ENCODE measurements at places on chromosomes 11 and 22. TPM values are rescaled to one million over a fixed set of nuclear protein-coding genes. Genes with fewer than 3 reads are reported as not detected.

DNA sequence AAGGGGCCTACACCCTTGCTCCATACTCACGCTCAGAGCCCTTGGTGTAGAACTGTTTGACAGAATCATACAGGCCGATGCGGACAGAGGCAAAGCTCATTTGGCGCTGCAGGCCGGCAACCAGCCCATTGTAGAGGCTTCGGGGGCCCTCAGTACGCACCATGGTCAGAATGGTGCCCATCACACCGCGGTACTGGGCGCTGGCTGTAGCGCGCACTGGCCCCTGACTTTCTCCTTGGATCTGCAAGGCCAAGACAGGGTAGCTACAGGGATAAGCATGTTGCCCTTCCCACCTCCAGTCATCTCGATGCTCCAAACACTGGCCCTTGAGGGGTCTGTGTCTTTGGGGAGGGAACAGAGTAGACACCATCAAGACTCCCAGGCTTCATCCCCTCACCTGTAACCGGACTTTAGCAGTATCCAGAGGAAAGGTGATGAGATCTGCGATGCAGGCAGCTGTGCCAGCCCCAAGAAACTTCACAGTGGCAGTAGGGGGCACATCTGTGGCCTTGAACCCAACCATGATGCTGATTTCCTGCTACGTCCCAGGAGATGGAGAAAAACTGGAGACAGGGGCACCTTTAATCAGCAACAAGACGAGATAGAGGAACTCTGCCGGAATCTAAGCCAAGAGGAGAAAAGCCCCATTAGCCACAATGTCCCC, 4.7 kb downstream of the UCP2 start:
- no peak overlapping the region for H3K4me3 ChIP-seq
- peaks cover 13% of the 10 kb centered on the region for H3K4me1 ChIP-seq
- no peak overlapping the region for H3K27ac ChIP-seq
- peaks cover 9% of the 10 kb centered on the region for H3K36me3 ChIP-seq

DNA sequence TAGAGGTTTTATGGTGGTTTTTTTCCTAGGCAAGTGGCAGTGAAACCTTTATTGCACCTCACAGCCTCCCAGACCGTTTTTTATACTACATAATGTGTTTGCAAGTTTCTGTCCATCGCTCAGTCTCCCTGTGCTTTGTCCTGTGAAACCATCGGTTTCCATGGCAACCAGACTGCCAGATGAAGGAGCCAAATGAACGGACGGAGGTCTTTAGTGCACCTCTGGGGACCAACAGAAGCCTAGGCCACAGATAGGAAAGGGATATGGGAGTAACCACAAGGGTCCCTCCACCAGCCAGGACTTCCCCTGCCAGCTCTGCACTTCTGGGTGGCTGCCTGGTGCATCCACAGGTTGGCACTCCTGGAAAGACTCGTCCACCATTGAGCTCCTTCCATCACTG, 165.0 kb downstream of the CHST1 start:
- no peaks in the 10 kb centered on the region for H3K4me1 ChIP-seq
- no peak overlapping the region for H3K27ac ChIP-seq
- peaks cover 20% of the 10 kb centered on the region for H3K27me3 ChIP-seq
- no peak overlapping the region for H3K4me3 ChIP-seq
- H3K36me3 ChIP-seq: no peaks in the 10 kb centered on the region

- H3K27ac ChIP-seq: no peak overlapping the region
- no peaks in the 10 kb centered on the region for H3K27me3 ChIP-seq
- peaks cover 2% of the 10 kb centered on the region for H3K36me3 ChIP-seq
- no peak for DNase-seq
These were observed 50.9 kb downstream of the ARFGAP3 start for GRCh38 chr22:42805998-42806830.

GRCh38 chr22:23060612-23061400, 9.5 kb upstream of the GNAZ start:
- H3K4me3 ChIP-seq: no peak overlapping the region
- DNase-seq: no peak
- H3K27me3 ChIP-seq: no peaks in the 10 kb centered on the region

DNA sequence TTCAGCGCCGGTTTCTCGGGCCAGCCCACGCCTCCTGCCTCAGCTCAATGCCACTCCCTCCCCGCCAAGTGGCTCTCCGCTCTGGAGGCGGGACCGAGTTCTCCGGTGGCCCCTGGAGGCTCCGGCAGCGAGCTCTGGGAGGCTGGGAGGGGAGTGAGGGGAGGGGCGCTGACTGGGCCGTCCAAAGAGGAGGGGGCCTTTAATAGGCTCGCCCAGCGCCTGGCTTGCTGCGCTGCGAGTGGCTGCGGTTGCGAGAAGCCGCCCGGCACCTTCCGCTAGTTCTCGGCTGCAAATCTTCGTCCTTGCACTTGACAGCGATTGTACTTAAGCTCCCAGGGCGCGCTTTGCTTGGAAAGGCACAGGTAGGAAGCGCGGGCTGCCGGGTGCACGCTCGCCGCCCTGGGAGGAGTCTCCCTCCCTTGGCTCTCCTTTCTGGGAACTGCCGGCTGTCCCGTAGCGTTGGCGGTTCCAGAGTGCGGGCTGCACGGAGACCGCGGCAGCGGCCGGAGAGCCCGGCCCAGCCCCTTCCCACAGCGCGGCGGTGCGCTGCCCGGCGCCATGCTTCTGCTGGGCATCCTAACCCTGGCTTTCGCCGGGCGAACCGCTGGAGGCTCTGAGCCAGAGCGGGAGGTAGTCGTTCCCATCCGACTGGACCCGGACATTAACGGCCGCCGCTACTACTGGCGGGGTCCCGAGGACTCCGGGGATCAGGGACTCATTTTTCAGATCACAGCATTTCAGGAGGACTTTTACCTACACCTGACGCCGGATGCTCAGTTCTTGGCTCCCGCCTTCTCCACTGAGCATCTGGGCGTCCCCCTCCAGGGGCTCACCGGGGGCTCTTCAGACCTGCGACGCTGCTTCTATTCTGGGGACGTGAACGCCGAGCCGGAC, at the start of gene ADAMTS15:
TSS of gene ADAMTS15 (plus strand) at position 230 of the 894 bp plus-strand sequence. CDS start at position 559, 329 bp downstream.
- H3K4me3 ChIP-seq: peak within 1 kb of the TSS; percentile 89
- DNase-seq: no peak
- no peaks in the 10 kb centered on the region for H3K36me3 ChIP-seq
- H3K4me1 ChIP-seq: peaks cover 16% of the 10 kb centered on the region
- no peaks in the 10 kb centered on the region for H3K27me3 ChIP-seq
- H3K27ac ChIP-seq: peak within 1 kb of the TSS; percentile 67

DNA sequence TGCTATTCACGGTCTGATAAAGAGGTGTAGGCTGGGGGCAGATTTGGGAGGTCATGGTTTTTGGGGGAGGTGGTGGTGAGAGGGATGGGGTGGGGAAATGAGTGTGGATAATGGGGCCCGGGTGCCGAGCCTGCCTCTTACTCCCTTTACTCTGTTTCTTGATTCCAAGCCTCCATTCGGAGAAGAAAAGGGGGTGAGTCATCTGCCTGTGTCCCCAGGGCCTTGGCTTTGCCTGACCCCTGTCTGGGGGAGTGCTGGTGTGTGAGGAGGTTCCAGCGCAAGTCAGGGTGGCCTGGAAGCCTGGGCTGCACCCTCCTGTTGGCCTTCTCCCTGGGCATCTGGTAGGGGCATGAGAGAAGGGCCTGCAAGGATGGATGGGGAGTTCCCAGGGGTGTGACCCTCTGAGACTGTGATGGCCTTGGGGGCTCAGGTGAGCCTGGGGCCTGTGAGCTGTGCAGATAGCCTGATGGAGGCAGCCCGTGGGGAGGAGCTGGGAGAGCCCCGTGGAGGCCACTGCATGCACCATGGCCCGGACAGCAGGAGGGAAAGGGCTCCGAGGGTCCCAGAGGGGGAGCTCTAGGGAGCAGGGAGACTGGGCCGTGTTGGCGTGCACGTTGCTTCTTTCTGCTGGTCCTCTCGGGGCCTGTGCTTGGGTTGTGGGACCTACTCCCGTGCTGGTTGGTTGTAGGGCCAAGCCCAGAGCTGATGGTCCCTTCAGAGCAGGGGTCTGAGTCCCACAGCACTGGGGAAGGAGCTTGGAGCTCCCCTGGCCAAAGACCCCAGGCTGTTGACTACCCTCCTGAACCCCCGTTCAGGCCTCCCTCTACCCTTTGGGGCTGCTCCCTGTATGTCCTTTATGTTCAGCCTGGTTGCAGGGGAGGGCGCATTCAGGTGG, 26.3 kb upstream of the ACR start:
- H3K4me3 ChIP-seq: no peak overlapping the region
- no peaks in the 10 kb centered on the region for H3K27me3 ChIP-seq
- H3K36me3 ChIP-seq: no peaks in the 10 kb centered on the region
- no peak overlapping the region for H3K27ac ChIP-seq
- H3K4me1 ChIP-seq: no peaks in the 10 kb centered on the region

- H3K4me3 ChIP-seq: no peak overlapping the region
- H3K36me3 ChIP-seq: no peaks in the 10 kb centered on the region
- no peaks in the 10 kb centered on the region for H3K27me3 ChIP-seq
- no peak for DNase-seq
- no peak overlapping the region for H3K27ac ChIP-seq
These were observed 9.2 kb downstream of the APOA4 start for GRCh38 chr11:116813781-116814471.

DNA sequence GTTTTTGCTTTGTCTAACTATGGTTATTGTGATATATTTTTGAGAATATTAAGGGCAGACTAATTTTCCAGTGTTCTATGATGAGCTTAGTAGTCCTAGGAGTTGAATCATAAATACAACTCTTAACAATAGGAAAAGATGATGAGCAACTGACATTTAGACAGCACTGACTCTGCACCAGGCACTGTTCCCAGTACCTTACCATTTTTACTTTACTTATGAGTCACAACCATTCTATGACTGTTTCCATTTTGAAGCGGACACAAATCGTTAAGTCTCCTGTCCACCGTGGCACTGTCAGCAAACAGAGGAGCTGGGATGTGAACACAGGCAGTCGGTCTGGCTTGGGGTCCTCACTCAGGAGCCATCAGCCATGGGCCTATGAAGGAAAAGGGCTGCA, 3.4 kb upstream of the SCGB2A2 start:
- no peaks in the 10 kb centered on the region for H3K36me3 ChIP-seq
- H3K4me3 ChIP-seq: no peak overlapping the region
- no peaks in the 10 kb centered on the region for H3K27me3 ChIP-seq
- no peak overlapping the region for H3K27ac ChIP-seq
- peak; percentile 53 for DNase-seq
- H3K4me1 ChIP-seq: no peaks in the 10 kb centered on the region

GRCh38 chr11:19541521-19542049, 171.1 kb upstream of the NAV2 start:
- no peaks in the 10 kb centered on the region for H3K4me1 ChIP-seq
- DNase-seq: no peak
- peaks cover 15% of the 10 kb centered on the region for H3K27me3 ChIP-seq

GRCh38 chr11:96393753-96394348, 4.0 kb downstream of the JRKL start:
- DNase-seq: peak; percentile 25
- no peaks in the 10 kb centered on the region for H3K27me3 ChIP-seq
- H3K4me3 ChIP-seq: no peak overlapping the region

- H3K27me3 ChIP-seq: no peaks in the 10 kb centered on the region
- H3K4me1 ChIP-seq: peaks cover 9% of the 10 kb centered on the region
- no peak overlapping the region for H3K27ac ChIP-seq
- no peaks in the 10 kb centered on the region for H3K36me3 ChIP-seq
These were observed 48.3 kb downstream of the FAM83F start for GRCh38 chr22:40043081-40043480.

DNA sequence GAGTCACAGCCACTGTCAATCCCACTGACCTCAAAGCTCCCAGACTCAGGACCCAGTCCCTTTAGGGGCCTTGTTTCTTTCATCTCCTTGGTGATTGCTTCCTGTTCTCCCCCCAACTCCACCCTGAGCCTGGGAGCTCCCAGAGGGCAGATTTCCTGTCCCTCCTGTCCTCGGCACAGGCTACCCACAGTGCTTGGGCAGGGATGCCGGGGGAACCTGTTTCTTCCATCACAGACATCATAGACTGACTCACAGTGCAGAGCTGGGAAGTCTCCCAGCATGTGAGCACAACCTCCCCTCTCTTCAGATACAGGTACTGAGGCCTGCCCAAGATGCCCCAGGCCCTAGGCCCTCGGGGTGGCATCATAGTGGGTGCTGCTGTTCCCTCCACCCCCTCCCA, 16.6 kb downstream of the TRIM29 start:
- no peaks in the 10 kb centered on the region for H3K36me3 ChIP-seq
- H3K27ac ChIP-seq: no peak overlapping the region
- peaks cover 5% of the 10 kb centered on the region for H3K27me3 ChIP-seq
- no peaks in the 10 kb centered on the region for H3K4me1 ChIP-seq
- DNase-seq: no peak
- H3K4me3 ChIP-seq: no peak overlapping the region

The RIN1 gene
- 21.7 TPM for total RNA-seq

The DDIAS gene
- 22.9 TPM for total RNA-seq

The KCNK4 gene
- total RNA-seq: 1.1 TPM

The LRRC32 gene
- total RNA-seq: 0.15 TPM

The CYTH4 gene
- total RNA-seq: 1.3 TPM

The APOL3 gene
- 3.2 TPM for total RNA-seq

The LRRC56 gene
- total RNA-seq: 9.8 TPM

Data from Panc1 (cell line).